Astrocyte (in vitro differentiated cells and primary cell): ENCODE measurements at places on chromosomes 7 and 10. TPM values are rescaled to one million over a fixed set of nuclear protein-coding genes. Genes with fewer than 3 reads are reported as not detected.

DNA sequence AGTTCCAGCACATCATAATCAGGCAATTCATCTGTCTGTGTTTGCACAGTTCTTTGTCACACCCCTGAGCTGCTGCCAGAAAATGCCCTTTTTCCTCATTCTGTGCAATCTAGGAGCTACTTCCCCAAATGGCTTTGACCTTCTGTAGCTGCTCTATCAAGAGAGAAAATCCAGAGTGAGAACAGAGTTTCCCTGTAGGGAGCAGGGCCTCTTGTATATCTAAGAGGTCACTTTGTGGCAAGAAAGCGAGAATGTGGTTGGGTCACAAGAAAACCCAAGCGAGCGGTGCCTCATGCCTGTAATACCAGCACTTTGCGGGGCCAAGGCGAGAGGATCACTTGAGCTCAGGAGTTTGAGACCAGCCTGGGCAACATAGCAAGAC lies 24.3 kb downstream of the SLC29A3 start:
- no peak for DNase-seq
- no peaks in the 10 kb centered on the region for H3K4me1 ChIP-seq
- no peaks in the 10 kb centered on the region for H3K27me3 ChIP-seq
- no peak overlapping the region for H3K27ac ChIP-seq
- H3K4me3 ChIP-seq: no peak overlapping the region

Gene SPDYE9
- not detected in 2 replicates for total RNA-seq

DNA sequence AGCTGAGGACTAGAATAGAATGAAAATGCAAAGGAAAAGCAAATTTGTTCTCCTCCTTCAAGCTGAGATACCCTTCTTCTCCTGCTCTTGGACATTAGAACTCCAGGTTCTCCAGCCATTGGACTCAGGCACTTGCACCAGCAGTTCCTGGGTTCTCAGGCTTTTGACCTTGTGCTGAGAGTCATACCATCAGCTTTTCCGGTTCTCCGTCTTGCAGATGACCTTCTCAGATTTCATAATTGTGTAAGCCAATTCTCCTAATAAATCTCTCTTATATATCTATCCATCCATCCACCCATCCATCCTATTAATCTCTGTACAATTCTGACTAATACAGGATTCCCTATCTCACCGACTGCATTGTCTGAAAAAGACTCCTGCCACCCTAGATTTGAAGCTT lies 108.3 kb downstream of the AHR start:
- H3K4me3 ChIP-seq: no peak overlapping the region
- H3K36me3 ChIP-seq: no peaks in the 10 kb centered on the region
- H3K4me1 ChIP-seq: peaks cover 29% of the 10 kb centered on the region
- DNase-seq: peak; percentile 36
- H3K27me3 ChIP-seq: no peaks in the 10 kb centered on the region

- no peak overlapping the region for H3K4me3 ChIP-seq
- H3K27me3 ChIP-seq: peaks cover 70% of the 10 kb centered on the region
- DNase-seq: no peak
- H3K36me3 ChIP-seq: no peaks in the 10 kb centered on the region
- H3K27ac ChIP-seq: no peak overlapping the region
Measured at GRCh38 chr10:8052341-8052955, 2.0 kb upstream of the GATA3 start.

- peak overlapping the region; percentile 83 for H3K4me3 ChIP-seq
- DNase-seq: peak; percentile 20
- no peaks in the 10 kb centered on the region for H3K36me3 ChIP-seq
- H3K4me1 ChIP-seq: peaks cover 5% of the 10 kb centered on the region
Measured at GRCh38 chr7:100673942-100674410, 436 bp downstream of the GNB2 start.
